Small intestine (tissue), 16 donors: ENCODE measurements at places on chromosomes 1 and 21. TPM values are rescaled to one million over a fixed set of nuclear protein-coding genes. Genes with fewer than 3 reads are reported as not detected.

The SELL gene
- polyA plus RNA-seq = 1.6 TPM

The LCE3A gene
- polyA plus RNA-seq = not detected

The CITED4 gene
- not detected for polyA plus RNA-seq

The ARHGEF11 gene
- 31.5 TPM for polyA plus RNA-seq

The SFT2D2 gene
- polyA plus RNA-seq = 2.4 TPM

The CSF1 gene
- 0.89 TPM for polyA plus RNA-seq
